ENCODE measurements at places on chromosomes 1 and 21.

GRCh38 chr1:175128523-175128922, 60.9 kb downstream of the TNN start:
- no peaks in the 10 kb centered on the region for H3K36me3 ChIP-seq
- H3K4me1 ChIP-seq, result peaks cover 7% of the 10 kb centered on the region
- H3K27ac ChIP-seq, result no peak overlapping the region
- no peak for DNase-seq

DNA sequence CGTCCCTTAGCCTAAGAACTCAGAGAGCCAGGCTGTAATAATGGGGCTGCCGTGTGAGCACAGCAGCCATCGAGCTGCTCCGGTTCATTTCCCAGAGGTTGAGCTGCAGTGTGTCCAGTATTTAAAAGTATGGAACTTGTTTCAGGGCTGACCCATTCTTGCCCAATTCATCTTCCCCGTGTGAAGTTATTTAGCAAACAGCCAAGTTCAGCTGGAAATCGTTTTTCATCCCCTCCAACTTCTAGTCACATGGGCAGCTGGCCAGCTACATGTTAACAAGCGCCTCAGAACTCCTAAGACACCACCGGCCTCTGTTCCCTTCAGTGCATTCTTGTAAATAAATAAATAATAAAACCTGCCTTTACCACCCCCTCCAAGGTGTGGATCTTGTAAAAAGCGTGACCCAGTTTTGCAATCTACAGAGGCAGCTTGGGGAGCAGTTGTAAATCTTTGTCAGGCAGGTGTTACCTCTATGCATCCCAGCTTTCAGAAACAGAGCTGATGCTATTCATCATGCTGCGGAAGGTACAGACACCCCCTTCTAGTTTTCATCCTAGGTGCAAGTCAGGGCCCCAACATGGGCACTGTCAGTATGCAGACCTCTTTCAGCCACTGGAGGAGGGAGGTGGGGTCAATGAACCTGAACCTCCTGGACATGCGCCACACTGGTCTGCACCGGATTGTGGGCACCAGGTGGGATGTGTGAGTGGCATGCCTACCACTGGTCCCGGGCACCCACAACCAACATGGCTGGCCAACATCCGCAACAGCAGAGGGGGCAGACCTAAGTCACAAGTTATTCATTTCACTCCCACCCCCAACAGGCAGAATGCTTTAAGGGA, 18.7 kb upstream of the KNCN start:
- no peaks in the 10 kb centered on the region for H3K4me1 ChIP-seq
- H3K36me3 ChIP-seq, result peaks cover 3% of the 10 kb centered on the region
- H3K4me3 ChIP-seq, result no peak overlapping the region
- no peak overlapping the region for H3K27ac ChIP-seq

DNA sequence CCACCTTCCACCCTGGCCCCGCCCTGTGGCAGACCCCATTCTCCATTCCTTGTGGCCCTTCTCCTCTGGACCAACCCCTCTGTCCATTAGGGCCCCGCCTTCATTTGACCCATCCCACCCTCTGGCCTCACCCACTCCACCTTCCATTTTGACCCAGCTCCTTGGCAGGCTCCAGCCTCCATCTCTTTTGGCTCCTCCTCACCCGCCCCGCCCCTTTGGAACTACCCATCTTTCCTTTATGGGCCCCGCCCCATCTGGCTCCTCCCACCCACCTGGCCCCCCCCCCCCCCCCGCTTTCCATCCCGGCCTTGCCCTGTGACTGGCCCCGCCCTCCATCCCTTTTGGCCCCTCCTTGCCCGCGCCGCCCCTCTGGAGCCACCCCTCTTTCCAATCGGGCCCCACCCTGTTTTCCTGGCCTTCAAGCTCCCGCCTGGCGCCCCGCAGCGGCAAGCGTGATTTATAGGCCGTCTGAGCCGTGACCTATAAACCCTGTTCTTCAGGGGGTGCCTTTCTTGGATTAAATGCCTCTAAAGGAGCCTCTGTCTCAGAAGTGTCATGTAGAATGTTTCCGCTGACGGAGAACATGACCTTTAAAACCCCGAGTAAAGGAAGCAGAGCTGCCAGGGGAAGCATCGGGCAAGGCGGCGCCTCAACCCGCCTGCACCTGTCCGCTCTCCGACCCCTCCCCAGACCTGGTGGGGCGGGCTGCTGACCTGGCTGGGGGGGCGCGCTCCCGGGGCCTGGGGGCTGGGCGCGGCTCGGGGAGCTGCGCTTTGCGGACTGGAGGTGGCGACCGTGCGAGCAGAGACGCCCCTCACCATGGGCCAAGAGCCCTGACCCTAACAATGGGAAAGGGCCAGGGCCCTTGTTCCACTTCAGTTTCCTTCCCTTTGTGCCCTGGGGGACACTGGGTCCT, 178.0 kb downstream of the CAMTA1 start:
- H3K4me3 ChIP-seq, result no peak overlapping the region
- no peak for DNase-seq
- no peak overlapping the region for H3K27ac ChIP-seq
- H3K27me3 ChIP-seq, result peaks cover 7% of the 10 kb centered on the region
- H3K4me1 ChIP-seq, result peaks cover 13% of the 10 kb centered on the region

DNA sequence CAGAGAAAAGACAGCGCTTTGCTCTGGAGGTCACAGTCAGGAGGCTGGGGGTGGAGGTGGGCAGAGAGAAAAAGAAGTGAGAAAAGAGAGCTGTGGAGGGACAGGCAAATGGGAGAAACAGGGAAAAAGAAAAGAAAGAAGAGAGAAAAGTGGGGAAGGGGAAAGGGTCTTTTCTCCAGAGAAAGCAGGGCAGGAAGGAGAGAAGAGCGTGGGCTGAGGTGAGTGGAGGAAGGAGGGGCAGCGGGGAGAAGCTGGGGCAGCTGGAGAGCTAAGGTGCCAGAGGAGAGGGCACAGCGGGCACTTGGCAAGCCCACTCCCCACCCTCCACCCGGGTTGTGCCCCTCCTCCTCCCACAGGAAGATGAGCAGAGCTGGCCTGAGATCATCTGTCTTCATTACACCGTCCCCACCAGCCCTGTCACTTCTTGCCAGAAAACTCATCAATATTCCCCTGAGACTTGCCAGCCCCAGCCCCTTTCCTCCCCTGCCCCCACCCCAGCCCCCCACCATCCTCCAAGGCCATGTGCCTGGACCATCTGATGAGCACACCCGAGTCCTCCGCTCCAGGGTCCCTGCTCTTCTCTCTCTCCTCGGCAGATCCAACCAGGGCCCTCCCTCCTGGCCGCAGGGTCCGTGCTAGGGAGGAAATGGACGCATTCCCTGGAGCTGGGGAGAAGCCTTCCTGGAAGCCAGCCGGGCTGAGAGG, 17.0 kb upstream of the BLACAT1 start:
- no peak for DNase-seq
- H3K27ac ChIP-seq, result no peak overlapping the region
- H3K4me3 ChIP-seq, result no peak overlapping the region

DNA sequence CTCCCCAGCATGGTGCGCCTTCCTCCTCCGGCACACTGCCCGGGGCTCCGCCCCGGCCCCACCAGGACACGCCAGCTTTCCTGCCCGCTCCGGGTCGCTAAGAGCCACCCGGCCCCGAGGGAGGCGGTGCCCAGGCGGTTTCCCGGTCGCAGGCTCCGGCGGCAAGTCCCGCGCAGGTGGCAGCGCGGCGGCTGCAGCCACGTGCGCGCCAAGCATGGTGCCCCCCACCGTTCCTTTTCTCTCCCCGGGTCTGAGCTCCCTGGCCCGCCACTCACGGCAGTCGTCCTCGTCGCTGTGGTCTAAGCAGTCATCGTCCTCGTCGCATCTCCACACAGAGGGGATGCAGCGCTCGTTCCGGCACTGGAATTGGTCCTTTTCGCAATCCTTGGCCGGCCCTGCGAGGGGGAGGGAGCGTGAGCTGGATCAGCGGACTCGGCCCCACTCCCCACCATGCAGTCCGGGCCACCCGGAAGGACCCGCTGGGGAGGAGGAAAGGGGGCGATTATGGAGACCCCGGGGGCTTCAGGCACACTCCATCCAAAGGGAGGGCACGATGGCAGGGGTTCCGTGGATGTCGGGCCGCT, 1.2 kb downstream of the LRP8 start:
- peak overlapping the region; percentile 94 for H3K4me3 ChIP-seq
- no peak for DNase-seq
- no peaks in the 10 kb centered on the region for H3K27me3 ChIP-seq
- H3K27ac ChIP-seq, result peak overlapping the region; percentile 95

- no peak overlapping the region for H3K27ac ChIP-seq
- H3K36me3 ChIP-seq, result no peaks in the 10 kb centered on the region
- no peak overlapping the region for H3K4me3 ChIP-seq
- peaks cover 8% of the 10 kb centered on the region for H3K27me3 ChIP-seq
- DNase-seq, result no peak
These were observed 143.8 kb downstream of the DAB1 start for GRCh38 chr1:57279909-57280666.

GRCh38 chr1:177793900-177794299, 176.0 kb downstream of the SEC16B start:
- no peaks in the 10 kb centered on the region for H3K4me1 ChIP-seq
- H3K36me3 ChIP-seq, result no peaks in the 10 kb centered on the region
- H3K27me3 ChIP-seq, result no peaks in the 10 kb centered on the region
- no peak overlapping the region for H3K4me3 ChIP-seq
- no peak for DNase-seq
- no peak overlapping the region for H3K27ac ChIP-seq

GRCh38 chr1:85700422-85700821, 7.8 kb downstream of the ZNHIT6 start:
- H3K27ac ChIP-seq, result no peak overlapping the region
- DNase-seq, result no peak
- H3K4me3 ChIP-seq, result no peak overlapping the region
- no peaks in the 10 kb centered on the region for H3K27me3 ChIP-seq

DNA sequence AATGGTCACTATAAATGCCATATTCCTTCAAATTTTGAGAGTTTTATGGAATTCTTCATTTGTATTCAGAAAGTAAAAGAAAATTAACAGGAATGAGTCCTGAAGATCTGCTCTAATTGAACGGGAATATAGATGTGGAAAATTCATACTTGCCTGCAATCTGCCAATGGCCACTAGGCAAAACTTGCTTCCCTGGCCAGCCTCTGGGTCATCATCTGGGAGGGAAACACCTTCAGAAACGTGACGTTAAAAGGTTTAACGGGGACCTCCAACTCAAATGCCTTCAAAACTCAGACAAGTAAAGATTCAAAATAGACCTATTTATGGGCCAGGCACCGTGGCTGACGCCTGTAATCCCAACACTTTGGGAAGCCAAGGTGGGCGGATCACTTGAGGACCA, 21.7 kb upstream of the CTSK start:
- H3K4me1 ChIP-seq, result no peaks in the 10 kb centered on the region
- DNase-seq, result no peak
- no peaks in the 10 kb centered on the region for H3K27me3 ChIP-seq
- no peak overlapping the region for H3K27ac ChIP-seq
- no peak overlapping the region for H3K4me3 ChIP-seq

DNA sequence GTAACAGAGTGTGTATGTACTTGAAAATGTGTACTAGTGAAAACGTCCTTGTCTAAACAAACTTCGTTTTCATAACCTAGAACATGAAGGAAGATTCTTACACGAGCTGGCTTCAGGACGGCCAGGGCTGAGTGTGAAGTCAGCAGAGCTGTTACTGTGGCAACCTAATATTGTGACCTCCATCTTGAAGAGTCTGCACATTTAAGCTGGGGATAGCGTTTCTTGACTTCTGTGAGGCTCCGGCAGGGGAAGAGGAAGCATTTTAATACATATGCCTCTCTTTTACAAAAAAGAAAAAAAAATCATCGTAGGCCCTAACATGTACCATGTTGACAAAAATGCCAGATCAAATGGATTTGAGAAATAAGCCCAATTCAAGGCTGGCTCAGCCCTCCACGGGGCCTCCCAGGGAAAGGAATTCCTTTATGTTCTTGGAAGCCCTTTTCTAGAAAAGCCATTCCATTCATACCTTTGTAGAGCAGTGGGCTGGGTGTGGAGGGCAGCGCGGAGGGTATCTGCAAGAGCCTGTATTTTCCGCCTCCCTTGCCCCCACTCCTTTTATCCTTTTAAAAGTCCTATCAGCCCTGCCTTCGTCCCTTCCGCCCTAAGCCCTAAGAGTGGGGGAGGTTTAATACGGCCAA, 51.1 kb downstream of the SIM2 start:
- peaks cover 4% of the 10 kb centered on the region for H3K36me3 ChIP-seq
- H3K27ac ChIP-seq, result no peak overlapping the region
- DNase-seq, result no peak
- no peaks in the 10 kb centered on the region for H3K4me1 ChIP-seq
- H3K27me3 ChIP-seq, result no peaks in the 10 kb centered on the region

DNA sequence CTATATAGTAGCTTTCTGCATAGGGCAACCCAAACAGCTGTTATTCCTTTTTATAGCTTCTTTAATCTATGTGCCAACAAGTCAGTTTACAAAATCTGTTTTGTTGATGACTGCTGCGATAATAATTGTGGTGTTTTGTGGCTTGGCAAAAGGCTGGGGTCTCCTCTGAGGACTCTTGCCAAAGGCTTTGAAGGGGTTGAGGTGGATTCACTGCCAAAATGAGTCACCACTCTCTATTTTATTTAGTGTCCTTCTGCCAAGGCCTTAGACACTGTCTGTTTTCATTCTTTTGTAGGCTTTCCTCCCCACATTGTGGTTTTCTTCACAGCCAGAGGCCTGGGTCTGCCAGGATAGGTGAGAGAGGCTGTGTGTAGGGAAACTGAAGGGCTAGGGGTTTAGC, 161.8 kb downstream of the NFIA start:
- H3K27ac ChIP-seq, result no peak overlapping the region
- no peak overlapping the region for H3K4me3 ChIP-seq
- H3K27me3 ChIP-seq, result no peaks in the 10 kb centered on the region
- H3K36me3 ChIP-seq, result no peaks in the 10 kb centered on the region
- DNase-seq, result no peak

GRCh38 chr21:42080788-42081083, 9.6 kb downstream of the UMODL1 start:
- no peak overlapping the region for H3K27ac ChIP-seq
- no peaks in the 10 kb centered on the region for H3K36me3 ChIP-seq
- no peaks in the 10 kb centered on the region for H3K4me1 ChIP-seq
- no peak overlapping the region for H3K4me3 ChIP-seq

GRCh38 chr1:233497679-233498078, 116.2 kb upstream of the KCNK1 start:
- no peaks in the 10 kb centered on the region for H3K27me3 ChIP-seq
- H3K4me1 ChIP-seq, result no peaks in the 10 kb centered on the region
- H3K36me3 ChIP-seq, result no peaks in the 10 kb centered on the region
- DNase-seq, result no peak
- no peak overlapping the region for H3K27ac ChIP-seq

DNA sequence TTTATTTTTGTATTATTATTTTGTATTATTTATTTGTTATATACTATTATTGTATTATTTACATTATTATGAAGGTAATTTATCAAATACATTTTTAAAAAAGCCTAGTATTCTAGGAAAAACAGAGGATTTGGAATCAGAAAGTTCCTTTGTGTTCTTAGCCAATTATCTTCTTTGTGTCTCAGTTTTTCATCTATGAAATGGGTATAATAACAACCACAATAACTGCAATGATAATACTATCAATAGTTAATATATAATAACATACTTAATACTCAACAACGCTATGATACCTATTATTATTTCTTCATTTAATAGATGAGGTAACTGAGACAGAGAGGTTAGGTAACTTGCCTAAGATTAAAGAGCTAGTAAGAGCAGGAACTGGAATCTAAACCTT, 80.4 kb upstream of the GNG4 start:
- no peaks in the 10 kb centered on the region for H3K27me3 ChIP-seq
- no peaks in the 10 kb centered on the region for H3K4me1 ChIP-seq
- H3K4me3 ChIP-seq, result no peak overlapping the region

Measured in DND-41 (cell line).